ENCODE measurements at places on chromosomes 7 and 10. TPM values are rescaled to one million over a fixed set of nuclear protein-coding genes. Genes with fewer than 3 reads are reported as not detected.

DNA sequence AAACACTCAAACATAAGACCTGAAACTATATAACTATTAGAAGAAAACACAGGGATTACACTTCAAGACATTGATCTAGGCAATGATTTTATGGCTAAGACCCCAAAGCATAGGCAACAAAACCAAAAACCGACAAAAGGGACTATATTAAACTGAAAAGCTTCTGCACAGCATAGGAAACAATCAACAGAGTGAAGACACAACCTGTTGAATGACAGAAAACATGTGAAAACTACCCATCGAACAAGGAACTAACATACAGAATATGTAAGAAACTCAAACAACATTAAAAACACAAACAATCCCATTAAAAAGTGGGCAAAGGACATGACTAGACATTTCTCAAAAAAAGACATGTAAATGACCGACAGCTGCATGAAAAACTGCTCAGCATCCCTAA lies 109.0 kb downstream of the ALOX5 start:
- H3K4me1 ChIP-seq: no peaks in the 10 kb centered on the region
- H3K4me3 ChIP-seq: no peak overlapping the region
- H3K36me3 ChIP-seq: peaks cover 12% of the 10 kb centered on the region
- H3K27ac ChIP-seq: no peak overlapping the region
- no peaks in the 10 kb centered on the region for H3K27me3 ChIP-seq

DNA sequence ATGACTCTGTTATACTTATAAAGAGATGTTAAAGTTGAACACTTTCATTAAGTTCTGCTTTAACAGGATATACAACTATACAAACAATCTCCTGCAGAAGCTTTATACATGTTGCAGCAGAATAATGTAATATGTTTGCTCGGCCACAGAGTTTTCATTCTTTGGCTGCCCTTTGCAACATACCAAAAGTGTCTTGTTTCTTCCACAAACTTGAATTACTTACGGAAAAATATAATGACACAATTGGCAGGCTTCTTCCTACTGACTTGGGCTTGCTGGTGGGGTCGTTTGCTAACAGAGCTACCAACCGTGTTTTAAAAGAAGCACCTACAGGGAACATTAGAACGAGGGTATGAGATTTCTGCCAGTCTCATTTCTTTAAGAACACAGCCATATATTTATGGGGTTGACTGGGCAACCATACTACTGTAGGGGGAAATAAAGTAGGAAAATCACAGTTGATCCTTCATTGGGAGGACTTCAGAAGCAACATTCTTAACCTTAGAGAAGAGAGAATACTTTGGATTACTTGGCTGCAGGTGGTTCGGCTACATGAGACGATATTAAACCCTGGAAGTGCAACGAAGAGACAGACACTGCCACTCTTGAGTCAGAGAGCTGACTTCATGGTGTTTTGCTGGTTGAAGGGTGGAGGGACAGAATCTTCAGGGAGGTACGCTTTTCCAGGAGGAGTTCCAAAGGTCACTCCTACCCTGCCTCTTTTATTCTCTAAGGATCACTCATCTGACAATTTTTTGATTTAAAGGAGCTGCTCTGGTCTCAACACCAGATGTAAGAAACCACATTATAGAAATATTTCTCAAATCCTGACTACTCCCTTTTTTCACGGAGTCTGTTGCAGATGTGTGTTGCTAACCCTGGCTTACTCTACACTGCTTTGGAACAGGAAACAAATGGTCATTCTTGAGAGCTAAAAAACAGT lies 123.9 kb downstream of the SEMA3C start:
- H3K4me1 ChIP-seq: no peaks in the 10 kb centered on the region
- H3K27ac ChIP-seq: no peak overlapping the region
- DNase-seq: no peak
- H3K27me3 ChIP-seq: no peaks in the 10 kb centered on the region

DNA sequence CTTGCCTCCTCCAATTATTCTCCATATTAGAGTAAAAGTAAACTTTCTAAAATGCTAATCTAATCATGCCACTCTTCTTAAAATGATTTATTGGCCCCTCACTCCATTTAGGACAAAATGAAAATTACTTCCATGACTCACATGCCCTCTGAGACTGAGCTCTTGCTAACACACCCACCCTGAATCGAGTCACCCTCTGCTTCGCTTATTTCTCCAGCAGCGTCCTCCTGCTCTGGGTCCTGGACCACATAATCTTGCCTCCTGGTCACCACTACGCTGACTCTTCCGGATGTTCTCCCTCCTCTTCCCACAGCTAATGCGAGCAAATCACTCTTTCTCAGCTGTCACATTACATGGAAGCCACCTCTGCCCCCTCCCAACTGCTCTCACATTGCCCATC lies 384.0 kb upstream of the FZD8 start:
- H3K36me3 ChIP-seq: no peaks in the 10 kb centered on the region
- H3K27ac ChIP-seq: no peak overlapping the region
- H3K4me1 ChIP-seq: no peaks in the 10 kb centered on the region
- H3K27me3 ChIP-seq: no peaks in the 10 kb centered on the region

- no peaks in the 10 kb centered on the region for H3K27me3 ChIP-seq
- no peaks in the 10 kb centered on the region for H3K36me3 ChIP-seq
- no peaks in the 10 kb centered on the region for H3K4me1 ChIP-seq
- no peak overlapping the region for H3K27ac ChIP-seq
- H3K4me3 ChIP-seq: no peak overlapping the region
Observed at GRCh38 chr7:45662540-45663166, 88.5 kb downstream of the ADCY1 start.

DNA sequence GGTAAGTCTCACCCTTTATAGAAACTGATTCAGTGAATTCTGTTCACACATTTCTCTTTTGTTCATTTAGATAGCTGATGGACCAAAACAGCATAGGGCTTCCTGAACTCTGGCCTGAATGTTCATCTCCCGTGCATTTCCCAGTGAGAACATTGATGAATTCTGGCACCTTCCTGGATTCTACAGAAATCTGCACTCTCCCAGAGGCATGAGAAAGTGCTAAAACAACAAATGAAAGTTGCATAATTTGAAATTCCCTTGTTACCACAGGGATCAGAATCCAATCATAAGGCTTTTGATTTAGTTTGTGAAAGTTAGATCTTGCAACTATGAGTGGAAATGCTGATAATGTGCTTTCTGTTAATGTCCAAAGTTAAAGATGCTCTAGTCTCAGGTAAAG lies 29.7 kb upstream of the SCIN start:
- no peak overlapping the region for H3K4me3 ChIP-seq
- no peak overlapping the region for H3K27ac ChIP-seq
- H3K27me3 ChIP-seq: no peaks in the 10 kb centered on the region
- H3K36me3 ChIP-seq: no peaks in the 10 kb centered on the region
- H3K4me1 ChIP-seq: no peaks in the 10 kb centered on the region
- DNase-seq: no peak

Gene FOXP2
- total RNA-seq: not detected

DNA sequence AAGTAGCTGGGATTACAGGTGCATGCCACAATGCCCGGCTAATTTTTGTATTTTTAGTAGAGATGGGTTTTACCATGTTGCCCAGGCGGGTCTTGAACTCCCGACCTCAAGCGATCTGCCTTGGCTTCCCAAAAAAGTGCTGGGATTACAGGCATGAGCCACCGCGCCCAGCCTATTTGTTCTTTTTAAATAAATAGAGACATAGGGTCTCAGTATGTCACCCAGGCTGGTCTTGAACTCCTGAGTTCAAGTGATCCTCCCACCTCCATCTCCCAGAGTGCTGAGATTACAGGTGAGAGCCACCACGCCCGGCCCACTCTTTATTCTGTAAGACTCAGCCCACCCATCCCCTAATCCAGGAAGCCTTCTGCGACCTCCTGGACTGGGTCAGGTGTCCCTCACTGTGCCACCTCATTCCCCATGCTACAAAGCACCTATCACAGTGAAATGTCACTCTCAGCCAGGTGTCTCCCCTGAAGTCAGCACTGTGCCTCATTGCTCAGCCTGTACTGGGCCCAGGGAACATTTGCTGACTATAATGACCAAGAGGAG lies 2.8 kb downstream of the TMEM120A start:
- no peaks in the 10 kb centered on the region for H3K27me3 ChIP-seq
- H3K4me3 ChIP-seq: no peak overlapping the region
- no peak for DNase-seq
- no peak overlapping the region for H3K27ac ChIP-seq

- no peak overlapping the region for H3K27ac ChIP-seq
- peak; percentile 29 for DNase-seq
- peak overlapping the region; percentile 71 for H3K4me3 ChIP-seq
- H3K4me1 ChIP-seq: peaks cover 13% of the 10 kb centered on the region
- H3K27me3 ChIP-seq: peaks cover 41% of the 10 kb centered on the region
- H3K36me3 ChIP-seq: no peaks in the 10 kb centered on the region
Observed at GRCh38 chr7:124764847-124765400, 668 bp downstream of the GPR37 start.

Gene ATE1
- 22.9 TPM for total RNA-seq

DNA sequence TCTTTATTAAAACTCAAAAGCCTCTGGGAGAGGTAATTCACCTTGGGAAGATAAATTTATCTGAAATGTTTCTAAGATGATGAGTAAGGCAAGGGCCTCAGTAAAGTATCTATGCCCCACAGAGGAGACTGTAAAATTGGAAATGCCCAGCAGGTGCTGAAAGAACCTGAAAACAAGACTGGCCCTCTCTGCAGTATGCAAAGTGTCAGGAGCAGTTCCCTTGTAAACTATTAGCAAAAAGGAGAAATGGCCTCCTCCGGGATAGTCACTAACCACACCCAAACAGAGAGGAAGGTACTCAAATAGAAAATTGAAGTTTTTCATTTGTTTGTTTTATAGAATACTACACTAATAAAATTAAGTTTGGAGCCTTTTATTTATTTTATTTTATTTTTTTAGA lies 81.2 kb downstream of the FZD1 start:
- no peaks in the 10 kb centered on the region for H3K27me3 ChIP-seq
- no peaks in the 10 kb centered on the region for H3K4me1 ChIP-seq
- no peaks in the 10 kb centered on the region for H3K36me3 ChIP-seq
- H3K4me3 ChIP-seq: no peak overlapping the region
- H3K27ac ChIP-seq: no peak overlapping the region
- no peak for DNase-seq

Gene GRK5
- 30.6 TPM for total RNA-seq

- peaks cover 3% of the 10 kb centered on the region for H3K4me1 ChIP-seq
- H3K4me3 ChIP-seq: no peak overlapping the region
- no peak overlapping the region for H3K27ac ChIP-seq
Observed at GRCh38 chr10:76733441-76733936, 904.1 kb downstream of the KCNMA1 start.

Gene ADRA2A
- total RNA-seq: not detected

GRCh38 chr10:73218431-73219191 lies 28.4 kb downstream of the DNAJC9 start:
- no peaks in the 10 kb centered on the region for H3K27me3 ChIP-seq
- peaks cover 3% of the 10 kb centered on the region for H3K4me1 ChIP-seq
- no peak for DNase-seq
- H3K4me3 ChIP-seq: no peak overlapping the region

Gene MGAM2
- total RNA-seq: not detected

GRCh38 chr7:135231686-135232085 lies 2.0 kb upstream of the STRA8 start:
- H3K4me3 ChIP-seq: no peak overlapping the region
- H3K4me1 ChIP-seq: peaks cover 5% of the 10 kb centered on the region
- no peaks in the 10 kb centered on the region for H3K36me3 ChIP-seq
- no peak overlapping the region for H3K27ac ChIP-seq

DNA sequence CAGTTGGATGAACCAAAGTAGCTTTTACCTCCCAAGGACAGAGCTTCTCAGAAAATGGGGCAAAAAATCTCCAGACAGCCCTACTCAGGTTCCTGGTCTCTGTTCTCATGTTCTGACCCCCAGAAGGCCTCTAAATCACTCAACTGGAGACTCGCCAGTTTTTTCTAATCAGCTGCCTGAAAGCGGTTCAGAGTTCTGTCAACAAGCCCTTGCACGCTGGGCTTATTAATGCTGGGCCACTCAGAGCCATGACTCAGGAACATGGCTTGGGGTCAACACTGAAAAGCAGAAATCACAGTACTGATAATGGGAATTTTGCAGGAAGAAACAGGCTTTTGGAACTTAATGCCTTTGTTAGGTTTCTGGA lies 15.3 kb downstream of the ECHDC3 start:
- no peak overlapping the region for H3K4me3 ChIP-seq
- H3K27me3 ChIP-seq: peaks cover 10% of the 10 kb centered on the region
- H3K4me1 ChIP-seq: no peaks in the 10 kb centered on the region
- no peak overlapping the region for H3K27ac ChIP-seq
- no peaks in the 10 kb centered on the region for H3K36me3 ChIP-seq

Gene CYP2C18
- not detected for total RNA-seq

GRCh38 chr7:101941481-101942383 lies 124.3 kb downstream of the CUX1 start:
- DNase-seq: no peak
- H3K4me1 ChIP-seq: no peaks in the 10 kb centered on the region
- H3K27me3 ChIP-seq: no peaks in the 10 kb centered on the region
- no peak overlapping the region for H3K4me3 ChIP-seq
